ENCODE measurements at places on chromosomes 4 and X.
A peak's percentile ranks its signal among the peaks of the same experiment; 100 is the strongest.

- DNase-seq = no peak
Measured at GRCh38 chrX:13180807-13181206, 136.4 kb upstream of the FAM9C start.

DNA sequence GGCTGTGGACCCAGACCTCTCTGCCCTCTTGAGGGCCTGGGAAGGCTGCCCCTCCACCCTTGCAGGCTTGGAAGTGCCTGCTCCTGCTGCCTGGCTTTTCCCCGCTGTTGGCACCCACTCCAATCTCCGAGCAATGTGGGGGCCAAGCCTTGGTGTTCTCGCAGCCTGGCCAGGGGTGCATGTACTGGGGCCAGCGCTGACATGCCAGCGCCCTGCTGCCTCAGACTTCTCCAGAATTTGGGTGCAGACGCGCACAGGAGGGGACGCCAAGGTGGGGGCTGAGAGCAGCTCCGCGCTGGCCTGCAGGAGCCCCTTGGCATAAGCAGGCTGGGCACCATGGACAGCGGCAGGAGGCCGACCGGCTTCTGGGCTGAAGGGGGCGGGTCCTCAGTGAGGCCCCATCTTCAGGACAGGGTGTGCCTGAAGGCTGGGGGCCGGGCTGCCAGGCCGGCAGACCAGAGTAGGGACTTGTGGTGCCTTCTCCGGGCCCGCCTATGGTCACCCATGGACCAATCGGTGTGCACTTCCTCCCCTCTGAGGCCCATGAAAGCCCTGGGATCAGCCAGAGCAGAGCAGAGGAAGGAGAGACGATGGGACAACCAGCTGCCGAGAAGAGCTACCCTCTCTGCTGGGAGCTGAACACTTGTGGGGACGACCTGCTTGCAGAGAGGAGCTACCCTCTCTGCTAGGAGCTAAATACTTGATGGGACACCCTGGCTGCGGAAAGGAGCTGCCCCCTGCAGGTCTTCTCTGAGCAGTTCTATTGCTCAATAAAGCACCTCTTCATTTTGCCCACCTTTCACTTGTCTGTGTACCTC lies 118.3 kb downstream of the DNAAF6 start:
- DNase-seq = no peak

DNA sequence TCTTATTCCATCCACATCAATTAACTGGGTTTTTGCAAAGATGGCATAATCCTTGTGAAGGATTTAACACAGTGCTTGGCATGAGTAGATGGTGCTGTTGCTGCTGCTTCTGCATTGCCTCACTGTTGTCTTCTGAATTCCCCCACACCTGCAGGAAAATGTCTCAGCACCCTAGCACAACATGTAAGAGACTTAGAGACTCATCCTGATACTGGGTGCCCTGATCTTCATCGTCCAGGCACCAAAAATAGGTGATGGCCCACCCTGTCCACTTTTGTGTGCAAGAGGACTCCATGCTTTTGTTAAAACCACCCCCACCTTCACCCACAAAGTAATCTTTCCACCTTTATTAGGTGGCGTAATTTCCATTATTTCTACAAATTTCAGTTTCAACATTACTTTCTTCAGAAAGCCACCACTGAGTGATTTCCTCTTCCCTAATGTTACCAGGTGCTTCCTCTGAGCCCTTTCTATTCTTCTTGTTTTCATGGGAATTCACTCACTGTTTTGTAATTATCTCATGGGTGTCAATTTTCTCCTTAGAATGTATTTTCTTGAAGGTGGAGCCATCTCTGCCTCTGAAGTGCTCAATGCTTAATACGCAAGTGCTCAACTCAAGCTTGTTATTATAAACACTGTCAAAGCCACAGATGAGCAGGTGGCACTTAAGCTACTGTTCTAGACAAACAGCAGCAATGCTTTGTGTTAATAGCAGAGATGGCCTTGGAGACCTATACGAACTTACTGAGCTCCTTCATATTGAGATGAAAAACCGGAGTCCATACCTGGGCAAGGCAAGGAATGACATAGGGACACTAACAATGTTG lies 89.5 kb downstream of the HS3ST1 start:
- DNase-seq = no peak

DNA sequence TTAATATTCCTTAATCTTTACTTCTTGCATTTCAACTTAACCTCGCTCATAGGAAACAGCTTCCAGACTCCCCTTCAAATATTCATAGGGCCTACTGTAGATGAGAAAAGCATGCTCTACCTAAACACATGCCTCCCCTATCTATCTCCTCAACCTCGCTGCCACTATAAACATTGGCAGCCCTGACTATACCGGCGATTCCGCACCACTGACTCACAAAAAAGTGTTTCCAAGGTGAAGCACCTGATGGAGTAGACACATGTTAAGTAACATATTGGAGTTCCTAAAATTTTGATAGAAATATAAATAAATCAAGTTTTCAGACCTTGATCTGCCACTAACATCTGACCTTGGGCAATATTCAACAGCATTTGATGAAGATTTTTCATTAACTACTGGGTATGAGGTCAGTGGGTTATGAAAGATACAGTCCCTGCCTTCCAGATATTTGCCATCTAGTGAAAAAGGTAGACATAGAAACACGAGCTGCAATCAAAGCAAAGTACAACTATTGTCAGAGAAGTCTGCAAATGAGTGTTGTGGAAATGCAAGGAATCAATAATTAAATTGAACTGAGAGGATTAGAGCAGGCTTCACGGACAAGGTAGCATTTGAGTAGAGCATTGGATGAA lies 184.2 kb downstream of the MAML3 start:
- no peak for DNase-seq

DNA sequence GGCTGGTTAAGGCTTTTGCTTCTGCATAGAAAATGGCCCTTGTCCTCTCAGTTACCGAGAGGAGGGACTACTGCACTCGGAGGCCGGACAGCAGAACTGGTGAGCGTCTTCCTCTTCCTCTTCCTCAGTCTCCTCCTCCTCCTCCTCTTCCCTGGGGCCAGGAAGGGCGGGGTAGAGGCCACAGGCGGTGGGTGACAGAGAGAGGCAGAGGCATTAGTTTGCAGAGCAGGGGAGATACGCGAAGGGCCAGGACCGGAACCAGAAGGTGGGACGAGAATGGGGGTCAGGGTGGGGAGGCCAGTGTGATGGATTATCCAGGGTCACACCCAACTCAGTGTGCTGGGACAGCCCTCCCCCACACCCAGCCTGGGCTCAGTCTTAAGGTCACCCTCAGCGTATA lies 14.5 kb downstream of the IQSEC2 start:
- DNase-seq = no peak

DNA sequence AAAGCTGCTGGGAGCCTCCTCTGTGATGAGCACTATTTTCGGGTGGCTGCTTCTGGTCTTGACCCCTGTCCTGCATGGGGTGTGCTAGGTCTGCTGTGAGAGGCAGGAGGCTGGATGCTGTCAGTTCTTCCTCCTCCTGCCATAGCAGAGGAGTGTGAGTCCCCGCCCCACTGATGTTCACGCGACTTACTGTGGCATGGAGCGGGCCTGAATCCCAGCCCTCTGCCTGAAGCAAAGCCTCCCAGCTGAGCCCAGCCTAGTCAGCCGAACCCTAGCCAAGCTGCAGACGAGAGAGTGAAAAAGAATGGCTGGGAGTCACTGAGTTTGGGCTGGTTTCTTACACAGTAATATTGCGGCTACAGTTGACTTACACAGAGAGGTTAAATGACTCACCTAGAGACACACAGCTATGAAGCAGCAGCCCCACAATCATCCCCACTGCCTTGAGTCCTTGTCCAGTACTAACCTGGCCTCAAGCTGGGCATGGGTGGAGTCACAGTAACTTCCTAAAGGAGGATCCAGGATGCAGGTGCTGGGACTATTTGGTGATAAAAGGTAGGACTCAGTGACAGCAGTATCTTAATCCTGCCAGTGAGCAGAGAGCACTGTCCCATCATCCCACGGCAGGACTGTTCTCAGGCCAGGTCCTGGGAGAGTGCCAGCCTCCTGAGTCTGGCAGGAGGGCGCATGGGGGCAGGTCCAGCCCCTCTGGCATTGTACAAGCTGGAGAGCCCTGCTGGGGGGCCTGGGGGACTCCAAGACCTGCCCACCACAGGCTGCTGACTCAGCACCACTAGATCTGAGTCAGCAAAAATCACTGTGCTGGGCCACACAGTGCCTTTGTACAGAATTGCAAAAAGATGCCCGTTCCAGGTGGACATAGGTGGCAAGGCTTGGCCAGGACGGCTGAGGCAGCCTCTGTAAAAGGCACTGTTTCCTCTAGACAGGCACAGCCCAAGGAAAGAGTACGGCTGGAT lies 60.4 kb upstream of the CRMP1 start:
- no peak for DNase-seq

- DNase-seq = no peak
Measured at GRCh38 chr4:173051716-173052115, 116.9 kb upstream of the GALNT7 start.

DNA sequence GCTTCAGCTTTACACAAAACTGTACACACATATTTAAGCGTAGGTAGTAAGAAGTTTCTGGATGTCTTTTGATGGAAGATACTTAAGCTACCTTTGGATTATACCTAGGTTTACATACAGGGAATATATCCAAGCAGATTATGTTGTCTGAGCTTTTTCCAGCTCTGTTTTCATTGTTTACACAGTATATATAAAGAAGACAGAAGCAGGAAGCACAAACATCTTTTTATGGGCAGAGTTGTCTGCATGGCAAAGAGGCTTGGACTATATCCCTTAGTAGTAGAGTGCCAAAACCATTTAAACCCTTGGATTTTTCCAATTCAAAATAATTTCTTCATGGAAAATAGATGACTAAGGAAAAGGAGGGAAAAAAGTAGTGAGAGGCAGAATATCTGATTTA lies 329.4 kb upstream of the AGA start:
- no peak for DNase-seq

DNA sequence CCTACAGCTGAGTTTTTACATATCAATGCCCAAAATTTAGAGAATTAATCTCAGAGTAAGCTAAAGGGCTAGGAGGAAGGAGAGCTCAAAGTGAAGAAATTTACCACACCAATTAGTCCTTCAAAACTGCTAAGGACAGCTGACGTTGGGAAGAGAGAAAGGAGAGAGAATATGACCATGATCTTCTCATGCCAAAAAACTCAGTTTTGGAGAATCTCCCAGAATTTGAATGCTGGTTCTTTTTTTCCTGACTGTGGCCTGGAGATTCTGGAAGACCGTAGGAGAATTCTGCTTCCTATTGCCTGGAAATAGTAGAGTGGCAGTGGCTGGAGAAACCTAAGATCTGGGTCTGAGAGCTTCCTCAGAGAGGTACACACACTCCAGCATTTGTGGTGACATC lies 834.4 kb upstream of the SLIT2 start:
- DNase-seq = no peak

DNA sequence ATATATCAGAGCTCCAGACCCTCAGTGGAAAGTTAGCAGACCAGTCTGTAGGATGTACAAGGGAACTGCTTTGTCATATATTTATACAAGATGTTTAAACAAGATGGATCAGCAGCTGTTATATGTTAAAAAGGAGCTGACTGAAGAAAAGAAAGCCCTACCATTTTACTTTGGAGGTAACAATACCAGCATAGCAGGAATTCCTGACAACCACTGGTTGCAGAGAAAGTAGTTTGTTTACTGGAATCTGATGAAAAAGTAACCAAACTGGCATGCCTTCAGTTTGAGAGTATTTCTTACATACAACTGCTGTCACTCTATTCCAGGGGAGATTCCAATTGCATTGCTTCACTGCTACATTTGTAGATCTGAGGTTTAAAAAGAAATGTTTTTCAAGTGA lies 49.5 kb upstream of the GABRQ start:
- no peak for DNase-seq

GRCh38 chr4:39563346-39563847 lies 36.2 kb upstream of the UGDH start:
- peak; percentile 21 for DNase-seq

GRCh38 chrX:32281853-32282252 lies 929.5 kb downstream of the DMD start:
- DNase-seq = no peak

GRCh38 chr4:186644311-186644638 lies 79.4 kb downstream of the FAT1 start:
- no peak for DNase-seq

GRCh38 chrX:50471390-50471789 lies 765 bp upstream of the DGKK start:
- DNase-seq = no peak

GRCh38 chr4:153929675-153930074 lies 140.8 kb upstream of the SFRP2 start:
- no peak for DNase-seq

- DNase-seq = no peak
Measured at GRCh38 chr4:20883231-20883630, 183.0 kb downstream of the PACRGL start.

DNA sequence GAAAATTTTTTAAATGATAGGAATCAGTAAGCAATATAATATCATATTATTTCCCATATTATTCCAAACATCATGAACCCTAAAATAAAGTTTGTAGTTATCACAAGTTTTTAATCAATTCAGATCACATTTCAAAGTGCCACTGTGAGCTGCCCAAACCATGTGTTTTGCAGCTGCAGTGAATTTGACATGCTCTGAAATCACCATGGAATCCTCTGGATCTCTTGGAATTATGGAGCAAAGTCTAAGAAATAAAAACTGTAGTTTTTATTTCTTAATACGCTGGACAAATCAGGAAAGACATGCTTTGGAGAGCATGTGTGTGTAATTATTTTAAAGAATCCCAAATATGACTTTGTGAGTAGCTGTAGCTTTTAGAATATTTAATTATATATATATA lies 262.7 kb downstream of the ANKRD50 start:
- DNase-seq = no peak

DNA sequence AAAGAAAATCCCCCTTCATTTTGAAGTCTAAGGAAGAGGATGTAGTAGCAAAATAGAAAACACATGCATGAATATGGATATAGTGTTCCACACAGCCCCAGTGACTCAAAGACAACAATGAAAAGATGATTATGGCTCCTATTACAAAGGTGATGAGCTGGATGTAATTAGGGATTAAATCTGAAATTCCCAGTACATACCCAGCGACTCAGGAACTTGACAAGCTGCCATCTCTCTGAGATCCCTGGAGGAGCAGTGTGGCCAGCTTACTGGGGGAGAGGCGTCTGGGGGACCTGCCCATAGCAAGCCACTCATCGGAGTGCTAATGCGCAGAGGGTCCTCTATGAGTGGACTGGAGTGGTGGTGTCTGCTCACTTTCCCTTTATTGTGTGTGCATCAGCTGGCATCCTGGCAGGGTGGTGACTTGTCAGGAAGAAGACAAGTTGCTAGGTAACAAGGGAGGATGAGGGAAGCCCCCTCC lies 42.7 kb upstream of the MGST2 start:
- DNase-seq = no peak

DNA sequence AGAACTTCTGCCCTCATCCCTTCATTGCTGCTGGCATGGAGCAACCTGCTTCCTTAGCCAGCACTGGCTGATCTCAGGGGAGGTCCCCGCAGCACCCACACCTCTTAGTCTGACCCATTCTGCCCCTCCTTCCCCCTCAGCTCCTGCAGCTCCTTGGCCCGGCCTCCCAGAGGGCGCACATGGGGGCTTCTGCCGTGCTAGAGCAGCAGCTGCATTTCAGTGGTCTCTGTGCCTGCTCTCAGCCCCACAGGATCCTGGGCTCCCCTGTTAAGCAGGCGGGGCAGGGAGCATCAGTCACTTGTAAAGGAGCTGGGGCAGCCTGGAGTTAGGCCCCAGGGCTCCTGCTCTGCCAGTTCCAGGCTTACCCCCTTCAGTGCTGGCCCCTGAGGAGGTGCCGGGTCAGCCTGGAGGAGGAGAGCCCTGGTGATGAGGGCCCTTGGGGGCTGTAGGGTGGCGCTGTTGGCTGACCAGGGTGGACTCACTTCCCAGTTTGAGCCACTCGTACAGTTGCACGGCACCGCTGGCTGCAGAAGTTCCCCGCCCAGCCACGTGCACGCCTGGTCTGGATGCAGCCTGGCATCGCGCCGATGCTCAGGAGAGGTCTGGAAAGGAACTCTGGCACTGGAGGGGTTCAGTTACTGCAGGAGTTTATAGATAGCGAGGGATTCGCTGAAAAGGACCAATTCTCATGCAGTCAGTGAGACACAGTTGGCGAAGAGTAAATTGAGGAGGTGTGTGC lies 85.1 kb upstream of the PSAPL1 start:
- no peak for DNase-seq

Measured in NCI-H1048 (cell line).